ENCODE measurements at places on chromosomes 4 and X. TPM values are rescaled to one million over a fixed set of nuclear protein-coding genes. Genes with fewer than 3 reads are reported as not detected.

GRCh38 chr4:70203601-70204000 lies 8.1 kb downstream of the ODAM start:
- no peak for DNase-seq

GRCh38 chr4:95410387-95410977 lies 138.3 kb downstream of the UNC5C start:
- DNase-seq = no peak

GRCh38 chrX:39519566-39520301 lies 578.0 kb downstream of the BCOR start:
- no peak for DNase-seq

DNA sequence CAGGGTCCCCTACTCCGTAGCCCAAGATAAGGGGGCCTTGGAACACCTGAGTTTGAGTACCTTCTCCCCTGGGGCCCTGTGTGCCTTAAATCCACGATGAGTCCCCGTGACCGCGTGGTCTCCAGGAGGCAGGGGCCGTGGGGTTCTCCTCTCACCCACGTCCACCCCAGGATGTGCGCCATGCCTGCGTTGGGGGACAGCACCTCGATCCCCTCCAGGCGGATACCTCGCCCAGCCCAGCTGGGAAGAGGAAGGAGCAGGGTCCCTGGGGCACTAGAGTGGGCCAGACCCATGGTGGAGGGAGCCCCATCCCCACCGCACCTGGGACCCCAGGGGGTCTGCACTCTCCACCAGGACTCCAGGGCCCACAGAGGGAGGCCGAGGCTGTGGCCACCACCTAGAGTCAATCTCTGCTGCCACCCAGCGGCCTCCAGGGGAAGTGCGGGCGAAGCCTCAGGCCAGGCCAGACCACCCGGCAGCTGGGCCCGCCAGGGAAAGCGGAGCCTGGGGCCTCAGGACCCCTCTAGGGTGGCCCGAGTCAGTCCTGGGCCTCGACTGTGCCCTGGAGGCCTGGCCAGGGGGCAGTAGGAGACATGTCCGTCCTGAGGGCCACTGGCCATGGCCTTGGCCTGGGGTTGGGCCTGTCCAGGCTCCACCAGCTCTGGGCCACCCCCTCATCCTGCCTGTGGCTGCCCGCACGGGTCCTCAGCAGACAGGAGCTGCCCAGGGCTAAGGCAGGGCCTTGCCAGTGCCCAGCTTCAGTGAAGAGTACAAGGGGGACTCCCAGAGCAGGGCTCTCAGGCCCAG lies 55.0 kb downstream of the FAM53A start:
- no peak for DNase-seq

The IL1RAPL1 gene
- not detected for total RNA-seq

The PITX2 gene
- 1.0 TPM for total RNA-seq

The STBD1 gene
- 7.8 TPM for total RNA-seq

The GLRB gene
- 6.6 TPM for total RNA-seq

The GPR143 gene
- total RNA-seq = 16.6 TPM

The MUC7 gene
- not detected for total RNA-seq

The USP26 gene
- not detected for total RNA-seq
